ENCODE measurements at places on chromosomes 7 and 10. TPM values are rescaled to one million over a fixed set of nuclear protein-coding genes. Genes with fewer than 3 reads are reported as not detected.

- no peak for DNase-seq
Measured at GRCh38 chr10:69910561-69910960, 108.9 kb downstream of the COL13A1 start.

DNA sequence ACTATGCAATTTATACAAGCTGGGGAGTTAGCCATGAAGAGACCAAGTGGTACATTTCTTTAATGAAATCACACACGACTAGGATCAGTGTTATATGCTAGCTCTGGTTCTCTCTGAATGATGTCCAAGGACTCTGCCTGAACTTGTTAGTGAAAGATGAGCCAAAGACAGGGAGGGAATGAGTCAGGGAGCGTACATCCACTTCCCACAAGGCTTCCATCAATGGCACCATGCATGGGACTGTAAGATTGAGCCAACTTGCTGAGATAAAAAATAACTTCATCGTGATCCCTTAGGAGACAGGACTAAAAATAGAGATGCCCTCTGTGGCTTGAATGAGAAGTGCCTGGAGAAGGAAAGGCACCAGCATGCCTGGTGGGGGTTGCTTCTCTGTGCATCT lies 629.7 kb downstream of the ACTR3B start:
- DNase-seq = no peak

DNA sequence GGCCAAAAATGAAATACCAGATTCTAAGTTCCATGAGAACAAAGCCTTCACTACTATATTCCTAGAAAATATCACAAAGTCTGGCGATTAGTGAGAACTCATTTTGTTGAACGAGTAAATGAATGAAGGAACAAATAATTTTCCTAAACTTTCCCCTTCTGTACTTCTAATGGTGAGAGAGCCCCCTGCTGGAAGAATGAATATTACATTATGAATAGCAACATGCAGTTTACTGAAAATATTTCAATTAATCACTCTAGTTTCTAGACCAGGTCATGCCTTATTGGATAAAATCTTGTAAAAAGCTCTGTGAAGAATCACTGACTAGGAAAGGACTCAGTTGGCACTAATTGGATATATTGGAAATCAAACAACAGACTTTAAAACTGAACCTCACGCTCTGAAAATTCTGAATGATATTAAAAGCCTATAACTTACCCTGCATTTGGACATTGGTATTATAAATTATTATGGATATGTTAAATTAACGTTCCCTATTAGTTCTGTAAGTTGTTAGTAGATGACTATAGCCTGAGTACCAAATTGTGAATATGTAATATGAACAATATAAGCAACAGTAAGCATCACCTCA lies 32.4 kb upstream of the MTPN start:
- peak; percentile 63 for DNase-seq

GRCh38 chr7:22214000-22214399 lies 143.0 kb downstream of the RAPGEF5 start:
- no peak for DNase-seq

DNA sequence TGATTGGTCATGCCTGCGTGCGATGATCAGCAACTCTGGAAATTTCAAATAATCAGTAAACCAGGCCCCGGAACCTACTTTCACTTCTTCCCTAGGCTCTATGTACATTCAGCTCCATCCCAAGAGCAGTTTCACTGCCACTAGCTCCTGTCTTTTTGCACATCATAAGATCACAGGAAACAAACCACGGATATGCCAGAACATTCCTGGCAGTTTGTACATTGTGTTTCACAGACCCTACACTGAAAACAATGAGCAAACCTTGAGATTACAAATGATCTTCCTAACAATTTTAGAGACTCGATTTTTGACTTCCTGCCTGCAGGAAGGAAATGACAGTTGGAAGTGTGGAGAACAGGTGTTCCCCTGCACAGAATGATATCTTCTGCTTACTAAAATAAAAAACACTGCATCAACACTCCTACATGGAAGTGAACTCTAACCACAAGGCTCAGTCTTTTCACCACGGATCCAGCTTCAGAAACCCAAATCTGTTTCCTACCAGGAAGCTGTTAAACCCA lies 7.6 kb upstream of the TMEM236 start:
- peak; percentile 79 for DNase-seq

DNA sequence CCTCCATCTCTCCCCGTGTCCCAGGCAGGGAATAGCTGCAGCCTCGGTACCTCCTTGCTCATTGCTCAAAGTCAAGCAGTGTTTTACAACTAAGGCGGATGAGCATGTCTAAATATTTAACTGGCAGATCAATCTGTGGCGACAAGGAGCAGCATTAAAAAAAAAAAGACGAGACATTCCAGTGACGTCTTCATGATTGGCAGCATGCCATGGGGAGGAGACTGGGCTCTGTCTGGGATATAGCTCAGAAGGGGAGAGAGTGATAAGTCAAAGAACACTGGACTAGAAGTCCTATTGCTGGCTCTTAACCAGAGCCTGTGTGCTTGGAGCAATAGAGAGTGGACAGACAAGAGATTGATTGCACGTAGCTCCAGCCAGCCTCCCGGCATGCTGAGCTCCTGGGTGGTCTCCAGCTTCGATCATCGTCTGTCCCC lies 287.5 kb upstream of the PODXL start:
- no peak for DNase-seq

DNA sequence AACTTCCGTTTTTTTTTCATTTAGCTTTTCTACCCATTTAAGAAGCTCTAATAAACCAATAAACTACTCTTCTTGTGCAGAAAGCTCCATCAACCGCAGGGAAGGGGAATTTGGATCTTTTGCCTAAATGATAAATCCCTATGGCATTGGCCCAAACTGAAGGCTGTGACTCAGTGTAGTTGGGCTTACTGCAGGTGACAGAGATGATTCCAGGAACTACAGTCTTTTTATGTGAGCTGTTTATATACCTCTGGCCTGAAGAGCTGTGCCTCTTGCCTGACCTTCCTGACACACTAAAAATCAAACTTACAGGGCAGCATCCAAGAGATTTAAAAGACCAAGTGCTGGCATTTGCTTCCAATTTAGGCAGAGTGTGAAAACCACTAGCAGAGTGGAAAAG lies 25.2 kb downstream of the ABCB1 start:
- DNase-seq = no peak

The LRRN3 gene
- 0.69 TPM for total RNA-seq

The ANXA7 gene
- 159 TPM for total RNA-seq

DNA sequence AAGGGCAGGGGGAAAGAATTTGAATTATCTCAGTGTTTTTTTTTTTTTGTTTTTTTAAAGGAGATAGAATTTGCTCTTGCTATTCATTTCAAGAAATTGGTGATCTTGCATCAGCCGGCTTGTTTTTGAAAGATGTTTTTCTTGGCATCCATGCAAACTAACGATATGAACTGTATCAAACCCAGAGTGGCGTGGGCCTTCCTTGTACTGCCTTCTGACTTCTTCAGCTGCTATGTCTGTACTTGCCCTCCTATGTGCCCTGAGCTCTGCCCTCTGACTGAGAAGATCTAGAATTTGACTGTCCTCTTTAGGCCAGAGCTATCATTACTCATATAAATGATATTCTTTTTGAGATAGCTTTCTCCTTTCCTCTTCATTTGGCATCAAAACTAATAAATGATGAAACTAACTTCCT lies 183.1 kb downstream of the EXOC4 start:
- DNase-seq = peak; percentile 88

DNA sequence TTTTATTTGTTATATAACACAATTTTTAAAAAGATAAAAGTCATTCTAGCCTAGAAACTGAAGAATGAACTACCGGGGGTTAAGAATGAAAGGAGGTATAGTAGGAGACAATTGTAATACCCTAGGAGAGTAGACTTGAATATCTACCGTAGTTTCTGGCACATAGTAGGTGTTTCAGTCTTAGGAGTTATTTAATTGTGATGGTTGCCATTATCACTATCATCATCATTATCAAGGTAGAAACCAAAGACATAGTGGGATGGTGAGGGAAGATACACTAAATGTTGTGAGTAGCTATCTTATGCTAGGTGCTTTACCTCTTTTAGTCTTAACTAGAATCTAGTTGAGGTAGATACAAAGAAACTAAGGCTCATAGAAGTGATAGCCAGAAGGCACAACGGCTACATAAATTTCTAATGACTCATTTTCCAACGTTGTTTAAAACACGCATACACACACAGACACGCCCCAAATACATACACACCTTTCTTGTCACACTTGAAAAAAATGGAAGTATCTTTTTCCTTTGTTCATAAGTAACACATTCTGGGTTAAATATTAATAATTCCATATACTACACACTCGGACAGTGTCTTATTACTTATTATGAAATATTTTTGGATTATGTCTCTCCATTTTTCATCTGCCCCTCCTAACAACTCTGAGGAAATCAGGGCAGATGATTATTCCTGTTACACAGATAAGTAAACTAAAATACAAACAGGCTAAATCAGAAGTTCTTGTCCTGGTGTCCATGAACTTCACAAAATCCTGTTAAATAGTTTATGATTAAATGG lies 2.0 kb upstream of the ANLN start:
- no peak for DNase-seq

The CCM2 gene
- total RNA-seq = 126 TPM

The PDZD7 gene
- total RNA-seq = 1.2 TPM

- DNase-seq = no peak
Measured at GRCh38 chr7:69399401-69399800, 198.9 kb upstream of the AUTS2 start.

The FAM25A gene
- not detected for total RNA-seq

DNA sequence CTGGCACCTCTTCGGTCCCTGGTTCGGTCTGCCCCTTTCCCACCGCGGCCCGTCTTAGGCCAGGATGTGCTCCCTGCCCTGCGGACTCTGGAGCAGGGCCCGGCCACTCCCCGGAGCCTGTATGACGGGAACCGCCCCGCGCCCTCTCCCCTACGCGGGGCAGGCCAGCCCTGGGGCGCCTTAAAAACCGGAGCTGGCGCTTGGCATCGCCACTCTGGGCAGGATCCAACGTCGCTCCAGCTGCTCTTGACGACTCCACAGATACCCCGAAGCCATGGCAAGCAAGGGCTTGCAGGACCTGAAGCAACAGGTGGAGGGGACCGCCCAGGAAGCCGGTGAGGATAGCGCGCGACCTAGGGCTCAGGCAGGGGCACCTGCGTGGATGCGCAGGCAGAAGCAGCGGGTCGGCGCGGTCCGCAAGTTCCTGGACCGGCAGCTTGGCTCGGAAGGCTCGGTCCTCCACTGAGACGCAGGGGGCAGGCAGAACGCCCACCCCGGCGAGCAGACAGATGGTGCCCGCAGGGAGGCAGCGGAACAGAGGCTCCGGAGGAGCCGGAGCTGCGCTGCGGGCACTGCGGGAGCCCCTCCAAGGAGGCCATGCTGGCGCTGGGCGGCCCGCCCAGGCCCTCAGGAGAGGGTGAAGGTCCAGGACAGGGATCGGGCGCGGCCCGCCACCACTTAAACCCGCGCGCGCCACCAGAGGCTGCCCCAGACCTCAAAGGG lies at the start of gene ADIRF:
Gene ADIRF (plus strand): TSS at position 212 of the 723 bp plus-strand sequence. CDS start 63 bp downstream, at position 275.
- no peak for DNase-seq

The CYP2W1 gene
- not detected for total RNA-seq

The AKAP9 gene
- 39.3 TPM for total RNA-seq

- DNase-seq = no peak
Measured at GRCh38 chr10:6578251-6578771, 1.8 kb downstream of the PRKCQ start.

The OR6B1 gene
- total RNA-seq = not detected

DNA sequence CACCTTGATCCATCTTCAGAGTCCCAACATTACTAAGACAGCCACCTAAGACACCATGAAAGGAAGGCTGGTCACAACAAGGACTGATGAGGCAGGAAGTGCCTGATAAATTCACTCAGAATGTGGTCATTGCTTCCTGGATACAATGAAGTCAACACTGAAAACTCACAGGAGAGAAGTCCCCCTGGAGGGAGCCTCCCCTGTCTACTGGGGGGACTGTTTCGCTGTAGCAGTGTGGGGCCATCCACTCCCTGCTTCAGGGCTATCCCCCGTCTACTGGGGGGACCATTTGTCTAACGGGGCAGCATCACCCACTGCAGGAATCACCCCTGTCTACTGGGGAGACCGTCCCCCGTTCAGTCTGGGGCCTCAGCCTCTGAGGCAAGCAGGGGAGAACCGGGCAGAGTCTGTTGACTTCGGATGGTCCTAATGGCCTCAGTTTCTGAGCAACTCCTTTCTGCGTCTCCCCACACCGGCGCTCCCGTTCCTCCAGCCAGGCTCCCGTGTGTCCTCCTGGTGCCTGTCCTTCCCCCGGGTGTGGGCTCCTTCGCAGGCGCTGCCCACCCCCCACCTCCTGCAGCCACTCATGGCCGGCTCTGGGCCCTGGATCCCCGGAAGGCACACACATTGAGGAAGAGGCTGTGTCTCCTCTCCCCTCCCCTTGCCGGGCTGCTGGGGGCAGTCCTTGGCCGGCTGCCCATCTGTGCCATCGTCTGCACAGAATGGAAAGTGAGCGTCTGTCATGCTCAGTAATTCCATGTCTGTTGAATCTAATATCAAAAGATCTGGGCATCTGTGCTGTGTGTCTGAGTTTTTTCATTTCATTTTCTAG lies 59.9 kb upstream of the DNAJB6 start:
- peak; percentile 48 for DNase-seq

DNA sequence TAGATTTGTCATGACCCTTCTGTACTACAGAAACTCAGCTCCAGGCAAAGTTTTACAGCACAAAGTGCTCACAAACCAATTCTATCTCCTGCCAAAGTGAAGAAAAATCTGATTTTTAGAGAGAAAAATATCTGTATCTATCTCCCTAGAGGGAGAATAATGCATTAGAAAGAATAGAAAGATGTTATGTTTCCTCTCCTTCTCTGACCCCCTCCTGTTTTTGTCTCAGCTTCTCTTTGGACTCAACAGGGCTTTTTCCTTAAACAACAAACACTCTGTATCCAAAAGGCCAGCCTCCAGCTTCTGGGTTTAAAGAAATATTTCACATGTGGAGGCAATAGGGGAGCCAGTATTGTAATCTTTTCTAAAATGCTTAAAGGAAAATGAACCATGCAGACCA lies 627.4 kb downstream of the REEP3 start:
- no peak for DNase-seq

Data from LHCN-M2 (cell line).